Activated CD4-positive, alpha-beta memory T cell treated with anti-CD3 and anti-CD28 coated beads, Interleukin-2, amount 10 ng/mL, durations not matched to agents 7 days and 5 days (primary cell): ENCODE measurements at places on chromosomes 7 and 10. TPM values are rescaled to one million over a fixed set of nuclear protein-coding genes. Genes with fewer than 3 reads are reported as not detected.

The NPFFR1 gene
- total RNA-seq = not detected

The ACBD7 gene
- 2.1 TPM for total RNA-seq

The CACNB2 gene
- not detected for total RNA-seq

The ACSM6 gene
- not detected for total RNA-seq

The AGAP4 gene
- 15.6 TPM for total RNA-seq

The SEPTIN14 gene
- total RNA-seq = not detected

The RTKN2 gene
- total RNA-seq = 6.6 TPM

The EGR2 gene
- total RNA-seq = 6.4 TPM

The VWDE gene
- total RNA-seq = 6.6 TPM

The GRID1 gene
- total RNA-seq = not detected

The SOSTDC1 gene
- not detected for total RNA-seq

The HOXA2 gene
- total RNA-seq = not detected

The SEC31B gene
- 138 TPM for total RNA-seq
